Pulmonary artery endothelial cell (primary cell): ENCODE measurements at places on chromosomes 4 and X.

DNA sequence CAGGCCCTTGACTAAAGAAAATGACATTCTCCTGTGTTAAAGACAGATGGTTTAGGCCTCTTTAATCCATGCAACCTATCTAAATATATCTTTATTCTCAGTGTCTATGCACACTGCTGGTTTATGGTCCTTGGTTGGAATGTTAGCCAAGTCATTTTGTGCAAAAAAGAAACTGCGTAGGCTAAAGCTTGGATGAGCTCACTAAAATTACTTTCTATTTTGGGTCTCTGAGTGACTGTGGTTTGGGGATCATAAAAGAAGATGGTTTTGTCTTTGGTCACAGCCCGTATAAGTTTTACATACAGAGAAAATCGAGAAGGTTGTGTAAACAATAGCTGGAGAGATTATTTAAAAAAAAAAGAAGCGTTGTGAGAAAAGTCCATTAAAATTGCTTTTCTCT, 443.6 kb downstream of the UBE2NL start:
- no peak for DNase-seq

DNA sequence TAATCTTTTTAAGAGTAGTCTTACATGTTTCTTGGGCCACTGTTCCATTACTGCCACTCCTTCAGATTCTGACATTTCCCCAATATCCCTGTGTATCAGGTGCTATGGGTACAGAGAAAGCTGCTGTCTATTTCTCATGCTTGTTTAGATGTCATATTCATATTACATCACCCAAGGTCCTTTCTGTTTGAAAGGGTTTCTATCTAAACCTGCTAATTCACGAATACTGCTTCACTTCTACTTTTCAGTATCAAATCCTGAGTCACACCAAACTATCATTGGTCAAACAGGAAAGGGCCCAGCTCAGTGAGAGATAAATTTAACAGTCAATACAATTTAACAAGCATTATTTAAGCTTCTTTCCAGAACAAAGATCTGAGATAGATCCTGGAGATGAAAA, 241.4 kb downstream of the UGT8 start:
- DNase-seq: no peak

- DNase-seq: no peak
These were observed 89.1 kb downstream of the TBC1D9 start for GRCh38 chr4:140666889-140667614.

- peak; percentile 62 for DNase-seq
These were observed 123.1 kb downstream of the BTC start for GRCh38 chr4:74671080-74671698.

DNA sequence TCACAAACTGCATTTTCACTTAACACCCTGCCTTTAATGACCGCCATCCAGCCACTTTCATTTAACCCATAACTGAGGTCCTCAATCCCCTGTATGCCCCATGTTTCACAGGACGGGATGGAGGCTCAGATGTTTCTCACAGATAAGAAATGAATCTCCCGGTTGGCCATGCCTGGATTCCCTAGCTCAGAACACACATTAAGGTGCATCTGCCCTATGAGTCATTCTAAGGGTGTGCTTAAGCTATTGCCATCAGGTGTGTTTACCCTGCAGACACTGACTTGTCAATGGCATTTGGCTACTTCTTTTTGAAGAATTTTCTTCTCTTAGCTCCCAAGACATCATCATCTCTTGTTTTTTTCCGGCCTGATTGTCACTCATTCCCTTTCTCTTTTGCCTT, 222.6 kb upstream of the SMIM31 start:
- no peak for DNase-seq

DNA sequence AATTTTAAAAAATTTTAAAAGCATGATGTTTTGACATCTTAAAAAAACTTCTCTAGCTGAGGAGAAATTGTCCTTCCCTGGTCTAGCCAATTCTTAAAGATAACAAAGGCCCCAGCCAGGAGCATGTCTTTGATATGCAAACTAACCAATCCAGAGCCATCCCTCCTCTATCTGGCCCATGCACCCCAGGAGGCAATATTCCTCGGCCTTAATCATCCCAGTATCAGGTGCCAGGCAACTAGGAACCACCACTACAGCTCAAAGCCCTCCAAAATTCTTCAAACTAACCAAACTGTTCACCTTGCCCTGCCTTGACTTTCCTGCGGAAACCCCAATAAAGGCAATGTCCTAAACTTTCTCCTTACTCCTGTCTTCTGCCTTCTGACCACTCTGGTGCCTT, 97.8 kb upstream of the USP9X start:
- no peak for DNase-seq

- no peak for DNase-seq
These were observed 262.5 kb upstream of the PCDH18 start for GRCh38 chr4:137794764-137795254.

DNA sequence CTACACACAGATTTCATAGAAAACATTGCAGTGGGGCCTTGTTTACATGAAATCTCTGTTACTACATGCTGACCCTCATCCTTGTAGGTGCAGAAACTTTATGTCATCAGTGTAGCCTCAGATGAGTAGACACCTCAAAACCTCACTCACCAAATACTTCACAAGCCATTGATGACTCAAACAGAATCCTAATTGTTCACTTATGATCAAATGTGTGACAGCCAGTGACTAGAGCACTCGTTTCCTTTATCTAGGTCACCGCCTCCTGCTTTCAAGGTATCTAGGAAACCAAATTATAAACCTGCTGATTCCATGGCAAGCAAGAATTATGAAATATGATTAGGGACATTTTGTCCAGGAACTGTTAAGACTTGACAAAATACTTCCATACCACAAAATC, 255.8 kb upstream of the GPRIN3 start:
- no peak for DNase-seq

GRCh38 chr4:13922873-13923645, 295.5 kb upstream of the BOD1L1 start:
- DNase-seq: no peak

GRCh38 chr4:97662133-97662532, 481.1 kb downstream of the STPG2 start:
- DNase-seq: no peak

GRCh38 chr4:114093221-114093715, 113.8 kb upstream of the ARSJ start:
- DNase-seq: no peak

GRCh38 chrX:13996650-13997049, 33.0 kb downstream of the GEMIN8 start:
- DNase-seq: no peak

DNA sequence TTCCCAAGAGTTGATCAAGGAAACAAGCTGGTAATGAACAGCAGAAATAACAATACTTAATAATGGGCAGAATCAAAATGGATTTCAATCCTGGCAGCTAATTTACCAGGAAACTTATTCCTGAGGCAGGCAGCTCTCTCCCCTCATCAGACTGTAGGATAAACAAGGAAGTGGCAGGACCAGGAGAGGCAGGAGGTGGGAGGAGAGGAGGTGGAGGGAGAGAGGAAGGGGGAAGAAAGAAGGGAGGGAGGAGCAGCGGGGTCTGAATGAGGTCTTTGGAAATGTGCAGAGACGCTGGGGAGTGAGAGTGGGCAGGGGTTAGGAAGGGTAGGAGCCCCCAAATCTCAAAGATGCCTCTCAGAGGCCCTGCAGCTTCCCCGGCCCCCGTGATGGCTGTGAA, 231.5 kb downstream of the BCOR start:
- DNase-seq: no peak

GRCh38 chrX:87900320-87900908, 382.8 kb downstream of the KLHL4 start:
- DNase-seq: no peak

DNA sequence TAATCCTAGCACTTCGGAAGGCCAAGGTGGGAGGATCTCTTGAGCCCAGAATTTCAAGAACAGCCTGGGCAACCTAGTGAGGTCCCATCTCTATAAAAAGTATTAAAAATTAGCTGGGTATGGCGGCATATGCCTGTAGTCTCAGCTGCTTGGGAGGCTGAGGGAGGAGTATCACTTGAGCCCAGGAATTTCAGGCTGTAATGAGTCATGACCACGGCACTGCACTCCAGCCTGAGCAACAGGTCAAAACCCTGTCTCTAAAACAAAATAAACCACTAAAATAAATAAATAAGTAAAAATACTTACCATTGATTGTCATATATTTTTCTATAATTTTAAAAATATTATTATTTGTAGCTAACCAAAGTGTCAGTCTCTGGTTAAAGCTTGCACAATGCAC, 315.6 kb upstream of the SMIM31 start:
- DNase-seq: no peak

DNA sequence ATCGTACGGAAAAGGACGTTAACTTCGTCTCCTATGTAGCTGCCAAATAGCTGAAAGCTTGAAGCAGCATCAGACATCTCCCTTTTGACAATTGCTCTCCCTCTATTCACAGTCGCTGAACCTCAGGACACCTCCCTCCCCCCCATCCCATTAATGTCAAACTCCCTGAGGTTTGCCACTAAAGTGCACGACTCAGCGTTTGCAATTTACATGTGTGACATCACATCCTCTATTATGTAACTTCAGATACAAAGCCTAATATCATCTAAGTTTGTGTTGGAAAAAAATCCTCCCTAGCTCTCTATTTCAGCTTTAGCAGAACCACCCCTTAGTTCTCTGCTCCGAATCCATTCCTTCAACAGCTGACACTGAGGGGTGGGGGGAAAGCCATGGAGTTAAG, 5.5 kb upstream of the NR3C2 start:
- DNase-seq: no peak
